ENCODE measurements at places on chromosomes 4 and X.
A peak's percentile ranks its signal among the peaks of the same experiment; 100 is the strongest.

- no peak for DNase-seq
These were observed 408.2 kb upstream of the INTU start for GRCh38 chr4:127224556-127224955.

GRCh38 chrX:149871940-149872339 lies 9.0 kb upstream of the MAGEA8 start:
- DNase-seq, result no peak

DNA sequence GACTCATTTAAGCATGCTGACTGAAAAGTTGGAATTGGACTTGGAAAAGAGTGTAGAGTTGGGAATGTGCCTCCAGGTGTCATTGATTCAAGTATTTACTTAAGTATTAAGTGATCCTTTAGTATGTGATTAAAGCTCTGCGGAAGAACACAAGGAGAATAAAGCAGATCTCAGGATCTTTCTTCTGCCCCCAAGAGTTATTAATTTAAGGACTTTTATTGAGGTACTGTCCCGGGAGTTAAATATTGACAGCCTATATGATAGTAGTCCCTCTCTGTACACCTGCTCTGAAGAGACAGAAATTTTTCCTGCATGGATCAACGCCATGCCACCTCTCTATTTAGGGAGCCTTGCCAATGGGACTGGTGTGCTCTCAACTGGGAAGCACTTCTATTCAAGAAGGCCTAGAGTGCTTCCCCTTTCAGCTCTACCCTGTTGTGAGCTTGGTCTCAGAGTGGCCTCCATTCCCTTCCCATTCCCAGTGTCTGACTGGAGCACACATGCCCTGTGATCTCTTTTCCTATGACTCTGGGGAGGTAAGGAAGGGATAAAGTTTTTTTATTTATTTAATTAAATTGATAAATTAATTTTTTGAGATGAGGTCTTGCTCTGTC lies 75.9 kb downstream of the SHISA3 start:
- DNase-seq, result no peak

- no peak for DNase-seq
These were observed 200.4 kb downstream of the PTTG2 start for GRCh38 chr4:38160487-38161207.

GRCh38 chr4:152462047-152462446 lies 73.8 kb downstream of the FBXW7 start:
- DNase-seq, result no peak

GRCh38 chr4:150462743-150463142 lies 119.2 kb upstream of the MAB21L2 start:
- no peak for DNase-seq

DNA sequence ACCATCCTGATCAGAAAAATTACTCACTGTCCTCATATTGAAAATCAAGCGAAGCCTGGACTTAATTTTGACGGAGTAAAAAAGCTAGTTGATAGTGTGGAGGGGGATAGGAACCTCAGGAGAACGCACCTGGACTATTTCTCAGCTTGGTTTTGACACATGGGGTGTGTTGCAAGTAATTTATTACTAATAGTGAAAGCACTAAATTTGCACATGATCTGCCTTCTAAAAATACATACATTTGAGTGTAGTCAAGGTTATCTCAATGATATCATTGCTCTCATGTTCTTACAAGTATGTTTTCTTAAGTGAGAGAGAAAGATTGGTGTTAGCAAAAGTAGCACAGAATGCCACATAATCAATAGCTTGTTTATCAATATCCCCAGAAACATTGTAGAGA lies 29.5 kb downstream of the LRIT3 start:
- DNase-seq, result no peak

GRCh38 chr4:517061-517805 lies 18.2 kb downstream of the PIGG start:
- no peak for DNase-seq

- DNase-seq, result no peak
These were observed 78.2 kb downstream of the AREG start for GRCh38 chr4:74523096-74523495.

DNA sequence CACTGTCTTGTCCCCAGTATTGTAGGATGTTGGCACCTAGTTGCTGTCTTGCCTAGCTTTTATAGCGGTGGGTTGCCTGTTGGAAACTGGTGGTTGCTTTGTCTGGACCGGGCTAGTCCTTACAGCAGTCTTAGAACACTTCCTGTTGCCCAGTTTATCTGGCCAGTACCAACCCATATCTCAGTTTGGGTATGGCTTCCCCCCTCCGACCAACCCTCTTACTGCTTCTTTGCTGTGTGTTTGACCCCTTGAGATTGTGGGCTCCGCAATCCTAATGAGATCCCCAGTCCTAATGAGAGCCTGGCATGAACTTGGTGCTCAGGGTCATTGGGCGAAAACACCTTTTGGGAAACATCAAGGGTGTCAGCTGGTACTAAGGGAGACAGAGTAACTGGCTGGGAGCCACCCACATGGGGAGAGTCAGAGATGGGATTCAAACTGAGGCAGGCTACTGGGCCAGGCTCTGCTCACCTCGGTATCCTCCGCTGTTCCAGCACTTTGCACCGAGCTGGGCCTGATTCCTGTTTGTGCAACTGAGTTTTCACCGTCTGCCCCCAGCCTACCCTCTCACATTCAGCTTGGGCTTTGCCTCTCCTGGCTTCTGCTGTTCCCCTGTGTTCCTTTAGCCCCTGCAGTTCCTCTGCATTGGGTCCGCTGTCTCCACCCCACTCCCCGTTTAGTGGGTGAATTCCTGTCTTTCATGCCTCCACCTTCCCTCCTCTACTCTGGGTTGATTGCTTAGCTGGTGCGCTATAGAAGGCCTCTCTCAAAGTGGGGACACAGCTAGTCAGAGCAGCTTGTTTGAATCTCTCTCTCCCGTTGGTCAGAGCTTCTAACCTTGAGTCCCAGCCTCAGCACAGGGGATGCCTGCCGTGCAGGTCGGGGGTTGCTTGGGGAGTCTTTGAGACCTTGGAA lies 1.6 kb downstream of the TBC1D14 start:
- DNase-seq, result no peak

DNA sequence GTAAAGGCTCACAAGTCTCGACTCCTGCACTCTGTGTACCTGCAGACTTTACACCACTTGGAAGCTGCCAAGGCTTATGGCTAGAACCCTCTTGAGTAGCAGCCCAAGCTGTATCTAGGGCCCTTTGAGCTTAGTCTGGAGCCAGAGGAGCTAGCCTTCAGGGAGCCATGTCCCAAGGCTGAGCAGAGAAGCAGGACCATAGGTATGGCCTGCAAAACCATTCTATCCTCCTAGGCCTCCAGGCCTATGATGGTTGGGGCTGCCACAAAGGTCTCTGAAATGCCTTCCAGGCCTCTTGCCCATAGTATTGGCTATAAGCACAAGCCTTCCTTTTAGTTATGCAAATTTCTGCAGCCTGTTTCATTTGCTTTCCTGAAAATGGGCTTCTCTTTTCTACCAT lies 380.7 kb upstream of the CPXCR1 start:
- no peak for DNase-seq

DNA sequence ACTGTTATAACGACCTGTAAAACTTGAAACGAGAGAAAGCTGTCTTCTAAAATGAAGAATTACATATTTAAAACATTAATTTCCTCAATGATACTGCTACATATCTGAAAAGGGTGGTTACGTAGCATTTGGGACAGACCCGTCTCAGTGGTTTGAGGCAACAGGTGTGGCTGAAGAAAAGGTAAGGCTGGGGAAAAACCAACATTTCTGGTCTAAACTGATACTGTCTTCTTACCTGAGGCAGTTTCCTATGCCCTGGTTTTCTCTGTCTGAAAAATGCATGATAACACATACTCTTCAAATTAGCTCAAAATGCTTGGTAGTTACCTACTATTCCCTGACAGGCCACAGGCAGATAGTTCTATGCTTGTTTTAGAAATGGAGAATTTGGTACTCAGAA lies 30.4 kb downstream of the PLS3 start:
- DNase-seq, result no peak

DNA sequence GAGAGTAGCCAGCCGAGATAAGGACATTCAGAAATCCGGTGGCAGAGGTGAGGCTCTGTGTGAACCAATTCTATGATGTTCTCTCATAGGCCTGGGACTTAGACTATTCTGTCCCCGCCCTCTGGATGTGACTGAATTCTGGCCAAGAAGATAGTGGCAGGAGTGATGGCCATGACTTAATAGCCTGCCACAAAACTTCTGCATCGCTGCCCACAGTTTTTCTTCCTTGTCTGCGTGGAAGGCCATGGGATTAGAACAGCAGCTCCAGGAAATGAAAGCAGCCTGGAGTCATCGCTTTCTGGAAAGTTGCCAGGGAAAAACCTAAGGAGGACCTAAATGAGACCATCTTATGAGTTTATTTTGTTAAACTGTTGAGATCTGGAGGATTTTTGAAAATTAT lies 134.7 kb downstream of the F11 start:
- no peak for DNase-seq

DNA sequence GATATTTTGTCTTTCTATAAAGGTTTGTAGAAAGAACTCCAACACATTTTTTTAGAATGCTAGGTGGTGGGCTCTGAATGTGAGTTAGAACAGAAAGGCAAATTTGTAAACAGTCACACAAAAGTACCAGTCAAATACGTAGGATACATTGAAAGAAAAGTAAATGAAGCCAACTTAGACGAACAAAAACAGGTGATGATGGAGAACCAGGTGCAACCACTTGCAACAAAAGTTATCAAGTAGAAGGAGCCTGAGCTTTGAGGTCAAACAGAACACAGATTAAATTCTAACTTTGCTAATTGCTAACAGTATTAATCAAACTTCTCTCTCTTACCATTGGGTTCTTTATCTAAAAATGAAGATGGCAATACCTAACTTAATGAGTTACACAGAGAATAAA lies 62.7 kb upstream of the DAPP1 start:
- no peak for DNase-seq

DNA sequence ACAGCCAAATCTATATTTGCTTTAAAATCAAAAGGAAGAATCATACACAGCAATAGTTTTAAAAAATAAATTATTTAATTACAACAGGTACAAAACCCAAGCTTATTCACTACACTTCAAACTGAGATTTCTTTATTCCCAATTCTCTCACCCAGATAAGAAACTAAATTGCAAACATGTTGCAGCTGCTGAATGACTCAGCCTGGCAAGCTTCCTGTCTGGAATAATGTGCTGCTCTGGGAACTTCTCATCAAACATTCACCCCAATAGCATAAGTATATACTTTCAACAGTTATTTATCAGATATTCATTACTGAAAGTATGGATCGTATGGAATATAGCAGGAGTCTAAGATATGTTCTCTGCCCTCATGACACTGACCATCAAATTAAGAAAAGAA lies 43.0 kb upstream of the GABRA2 start:
- DNase-seq, result no peak

DNA sequence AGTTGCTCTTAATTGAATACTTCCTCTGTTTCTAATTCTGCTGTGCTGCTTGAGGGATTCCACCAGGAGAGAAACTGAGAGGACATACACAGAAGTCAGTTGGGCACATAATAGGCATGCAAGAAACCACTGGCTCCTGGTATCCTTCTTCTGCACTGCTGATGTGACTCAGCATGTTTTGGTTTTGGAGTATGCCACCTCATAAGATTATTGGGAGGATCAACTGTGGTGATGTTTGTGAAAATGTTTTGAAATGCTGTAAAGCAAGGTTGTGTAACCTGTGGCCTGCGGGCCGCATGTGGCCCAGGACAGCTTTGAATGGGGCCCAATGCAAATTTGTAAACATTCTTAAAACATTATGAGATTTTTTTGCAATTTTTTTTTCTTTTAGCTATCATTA lies 119.6 kb downstream of the GATB start:
- no peak for DNase-seq

DNA sequence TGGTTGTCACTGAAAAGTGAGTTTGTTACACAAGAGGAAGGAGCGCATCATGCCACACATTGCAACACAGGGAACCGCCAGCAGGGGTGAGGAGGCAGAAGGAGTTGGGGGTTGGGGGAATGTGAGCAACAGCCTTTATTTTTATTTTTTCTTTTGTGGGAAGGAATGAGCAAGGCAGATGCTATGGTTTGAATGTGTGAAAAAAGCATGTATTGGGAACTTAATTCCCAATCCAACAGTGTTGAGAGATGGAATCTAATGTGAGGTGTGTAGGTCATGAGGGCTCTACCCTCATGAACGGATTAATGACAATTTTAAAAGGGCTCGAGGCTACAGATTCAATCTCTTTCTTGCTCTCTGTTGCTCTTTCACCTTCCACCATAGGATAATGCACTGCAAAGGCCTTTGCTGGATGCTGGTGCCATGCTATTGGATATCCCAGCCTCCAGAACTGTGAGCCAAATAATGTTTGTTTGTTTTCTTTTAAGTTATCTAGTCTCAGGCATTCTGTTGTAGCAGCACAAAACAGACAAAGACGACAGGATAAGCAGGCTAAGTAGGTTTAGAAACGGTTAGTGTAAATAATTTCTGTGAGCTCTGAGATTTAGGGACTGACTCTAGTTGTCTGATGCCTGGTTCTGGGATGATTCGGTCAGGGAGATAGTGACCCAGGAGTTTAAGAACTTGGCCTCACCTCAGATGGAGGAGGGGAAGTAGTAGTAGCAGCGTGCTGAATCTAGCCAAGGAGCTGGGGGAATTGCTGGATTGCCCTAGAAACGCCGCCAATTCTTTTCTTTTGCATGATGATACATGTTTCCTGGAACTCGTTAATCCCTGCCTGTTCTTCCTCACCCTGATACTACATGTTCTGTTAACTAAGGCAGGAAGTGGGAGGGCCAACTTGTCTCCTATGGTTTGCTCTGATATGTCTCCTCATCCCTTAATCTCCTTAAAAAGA lies 156.6 kb upstream of the CTSO start:
- DNase-seq, result peak; percentile 27

GRCh38 chrX:9681011-9681410 lies 84.6 kb downstream of the GPR143 start:
- DNase-seq, result no peak

GRCh38 chr4:155509555-155509954 lies 132.8 kb upstream of the MAP9 start:
- no peak for DNase-seq

DNA sequence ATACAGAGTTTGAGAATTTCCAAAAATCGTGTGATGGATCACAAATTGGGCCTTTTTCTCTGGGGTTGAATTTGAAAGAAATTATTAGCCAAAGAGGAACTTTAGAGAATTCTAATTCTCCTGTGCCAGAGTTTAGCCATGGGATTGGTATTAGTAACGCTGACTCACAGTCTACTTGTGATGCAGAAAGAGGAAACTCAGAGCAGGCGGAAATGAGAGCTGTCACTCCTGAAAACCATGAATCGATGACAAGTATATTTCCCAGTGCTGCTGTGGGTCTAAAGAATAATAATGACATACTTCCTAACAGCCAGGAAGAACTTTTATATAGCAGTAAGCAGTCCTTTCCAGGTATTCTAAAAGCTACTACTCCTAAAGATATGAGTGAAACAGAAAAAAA lies 64.9 kb downstream of the N4BP2 start:
- no peak for DNase-seq

Data from right renal pelvis (tissue), 4 donors.